ENCODE measurements at places on chromosomes 12 and 14.

DNA sequence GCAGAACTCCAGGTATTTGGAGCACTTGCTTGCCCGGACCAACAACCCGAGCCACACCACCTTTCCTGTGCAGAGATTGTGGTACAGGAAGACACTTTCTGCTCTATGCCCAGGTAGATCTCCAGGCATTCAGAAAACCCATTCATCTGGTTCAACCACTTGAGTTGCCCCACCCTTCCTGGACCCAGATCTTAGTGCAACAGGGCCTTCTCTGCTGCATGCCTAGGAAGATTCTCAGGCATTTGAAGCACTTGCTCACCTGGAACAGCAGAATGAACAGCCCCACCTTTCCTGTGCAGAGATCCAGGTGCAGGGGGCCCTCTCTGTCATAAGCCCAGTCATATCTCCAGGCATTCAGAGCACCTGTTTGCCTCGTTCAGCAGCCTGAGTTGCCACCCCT lies 412.8 kb upstream of the MGAT4C start:
- no peak overlapping the region for H3K27ac ChIP-seq
- no peaks in the 10 kb centered on the region for H3K27me3 ChIP-seq
- no peak for DNase-seq
- no peaks in the 10 kb centered on the region for H3K4me1 ChIP-seq
- H3K4me3 ChIP-seq, result no peak overlapping the region

GRCh38 chr12:118288174-118288573 lies 84.5 kb downstream of the TAOK3 start:
- no peak overlapping the region for H3K27ac ChIP-seq
- no peaks in the 10 kb centered on the region for H3K36me3 ChIP-seq
- H3K4me1 ChIP-seq, result no peaks in the 10 kb centered on the region
- H3K27me3 ChIP-seq, result no peaks in the 10 kb centered on the region

GRCh38 chr12:115752913-115753726 lies 524.4 kb downstream of the MED13L start:
- no peaks in the 10 kb centered on the region for H3K27me3 ChIP-seq
- peak; percentile 66 for DNase-seq
- H3K4me1 ChIP-seq, result no peaks in the 10 kb centered on the region
- H3K4me3 ChIP-seq, result no peak overlapping the region

GRCh38 chr12:66879409-66879808 lies 200.5 kb upstream of the GRIP1 start:
- no peak for DNase-seq
- no peaks in the 10 kb centered on the region for H3K36me3 ChIP-seq
- H3K4me1 ChIP-seq, result no peaks in the 10 kb centered on the region
- no peak overlapping the region for H3K27ac ChIP-seq
- H3K4me3 ChIP-seq, result no peak overlapping the region

GRCh38 chr12:75478116-75478794 lies 2.3 kb upstream of the GLIPR1 start:
- peaks cover 9% of the 10 kb centered on the region for H3K4me1 ChIP-seq
- peak; percentile 82 for DNase-seq
- H3K36me3 ChIP-seq, result no peaks in the 10 kb centered on the region
- no peak overlapping the region for H3K4me3 ChIP-seq
- H3K27me3 ChIP-seq, result no peaks in the 10 kb centered on the region
- H3K27ac ChIP-seq, result no peak overlapping the region

GRCh38 chr14:99239661-99240092 lies 32.3 kb downstream of the BCL11B start:
- no peaks in the 10 kb centered on the region for H3K4me1 ChIP-seq
- DNase-seq, result no peak
- no peaks in the 10 kb centered on the region for H3K36me3 ChIP-seq
- no peak overlapping the region for H3K4me3 ChIP-seq
- no peak overlapping the region for H3K27ac ChIP-seq

DNA sequence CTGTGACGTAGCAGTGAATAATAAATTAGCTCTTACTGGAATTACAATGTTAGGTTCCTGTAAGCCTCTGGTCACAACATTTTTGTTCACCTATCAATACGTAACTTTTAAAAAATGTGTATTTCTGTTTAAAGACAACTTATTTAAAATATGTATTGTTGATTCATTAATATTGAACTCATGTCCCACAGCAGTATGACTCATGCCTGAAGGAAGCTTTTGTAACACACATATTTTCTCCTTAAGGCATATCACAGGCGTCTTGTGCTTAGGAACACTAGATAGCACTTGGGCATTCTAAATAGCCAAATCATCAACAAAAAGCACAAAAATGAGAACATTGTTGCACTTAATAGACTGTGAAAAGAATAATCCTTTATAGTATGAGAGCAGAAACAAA lies 92.5 kb downstream of the GPHN start:
- peak; percentile 75 for DNase-seq
- no peaks in the 10 kb centered on the region for H3K4me1 ChIP-seq
- H3K4me3 ChIP-seq, result no peak overlapping the region
- H3K27me3 ChIP-seq, result no peaks in the 10 kb centered on the region
- no peaks in the 10 kb centered on the region for H3K36me3 ChIP-seq

DNA sequence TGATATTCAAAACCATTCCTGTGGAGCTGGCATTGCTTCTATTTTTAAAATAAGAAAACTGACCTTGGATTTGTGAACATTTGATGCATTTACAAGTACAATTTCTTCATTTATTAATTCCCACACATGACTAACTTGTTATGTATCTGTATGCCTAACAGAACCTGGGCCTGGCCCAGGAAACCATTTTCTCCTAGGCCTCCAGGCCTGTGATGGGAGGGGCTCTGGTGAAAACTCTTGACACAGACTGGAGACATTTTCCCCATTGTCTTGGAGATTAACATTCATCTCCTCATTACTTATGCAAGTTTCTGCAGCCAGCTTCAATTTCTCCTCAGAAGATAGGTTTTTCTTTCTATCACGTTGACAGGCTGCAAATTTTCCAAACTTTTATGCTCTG lies 42.0 kb downstream of the GLIPR1L2 start:
- H3K27me3 ChIP-seq, result no peaks in the 10 kb centered on the region
- no peak overlapping the region for H3K27ac ChIP-seq
- H3K4me1 ChIP-seq, result no peaks in the 10 kb centered on the region
- no peak overlapping the region for H3K4me3 ChIP-seq
- H3K36me3 ChIP-seq, result no peaks in the 10 kb centered on the region
- no peak for DNase-seq

- H3K27ac ChIP-seq, result no peak overlapping the region
- no peak overlapping the region for H3K4me3 ChIP-seq
- no peaks in the 10 kb centered on the region for H3K36me3 ChIP-seq
- no peaks in the 10 kb centered on the region for H3K27me3 ChIP-seq
- H3K4me1 ChIP-seq, result no peaks in the 10 kb centered on the region
Measured at GRCh38 chr14:82230748-82231147, 697.1 kb upstream of the SEL1L start.

- DNase-seq, result no peak
- peaks cover 11% of the 10 kb centered on the region for H3K4me1 ChIP-seq
- no peak overlapping the region for H3K4me3 ChIP-seq
- H3K27me3 ChIP-seq, result no peaks in the 10 kb centered on the region
- H3K27ac ChIP-seq, result no peak overlapping the region
Measured at GRCh38 chr12:122006186-122006926, 15.3 kb upstream of the BCL7A start.

DNA sequence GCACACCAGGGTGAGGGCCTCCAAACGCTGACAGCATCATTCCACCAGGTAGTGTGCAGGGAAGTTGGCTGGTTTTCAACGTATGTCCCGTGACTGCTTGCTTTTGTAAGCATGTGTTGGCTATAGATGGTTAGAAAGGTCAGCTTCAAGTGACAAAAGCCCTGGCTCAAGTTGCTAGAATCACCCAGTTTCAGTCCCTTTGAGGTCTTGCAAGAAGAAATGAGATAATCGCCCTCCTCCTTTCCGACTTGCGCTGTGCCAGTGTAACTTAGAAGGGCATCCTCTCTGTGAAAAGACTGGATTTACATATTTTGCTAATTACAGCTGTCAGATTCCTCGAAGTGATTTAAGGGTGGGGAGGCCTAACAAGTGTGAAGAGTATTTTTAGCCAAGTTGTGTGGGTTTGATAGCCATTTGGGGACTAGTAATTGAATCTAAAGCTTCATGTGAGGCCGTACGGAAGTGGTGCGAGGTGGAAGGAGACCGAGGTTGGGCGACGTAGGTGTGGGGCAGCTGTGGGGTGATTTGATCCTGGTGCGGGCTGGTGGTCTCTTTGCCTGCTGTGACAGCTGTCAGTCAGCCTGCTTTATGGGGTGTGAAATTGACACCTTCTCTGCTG lies 94.7 kb downstream of the CHST11 start:
- H3K27me3 ChIP-seq, result no peaks in the 10 kb centered on the region
- no peak for DNase-seq
- no peak overlapping the region for H3K27ac ChIP-seq
- H3K36me3 ChIP-seq, result no peaks in the 10 kb centered on the region
- H3K4me1 ChIP-seq, result peaks cover 2% of the 10 kb centered on the region

DNA sequence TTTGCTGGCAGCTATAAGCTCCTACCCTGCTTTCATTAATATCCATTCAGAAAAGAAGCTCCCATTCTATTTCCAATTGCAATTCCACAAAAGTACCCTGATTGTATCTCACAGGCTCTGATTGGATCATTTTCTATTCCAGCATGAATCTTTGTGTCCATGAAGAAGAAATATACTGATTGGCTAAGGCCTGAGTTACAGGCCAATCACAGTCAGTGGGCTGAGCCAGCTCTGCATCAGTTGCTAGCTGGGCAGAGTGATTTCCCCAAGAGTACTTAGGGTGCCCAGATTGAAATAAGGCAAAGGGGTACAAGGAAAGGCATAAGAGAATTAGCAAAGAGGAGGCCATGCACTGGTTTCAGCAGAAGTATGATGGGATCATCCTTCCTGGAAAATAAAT lies 14.4 kb downstream of the ART4 start:
- H3K27ac ChIP-seq, result no peak overlapping the region
- H3K27me3 ChIP-seq, result no peaks in the 10 kb centered on the region
- H3K4me3 ChIP-seq, result no peak overlapping the region
- H3K36me3 ChIP-seq, result no peaks in the 10 kb centered on the region

GRCh38 chr12:52464897-52465296 lies 8.7 kb downstream of the KRT6C start:
- no peaks in the 10 kb centered on the region for H3K4me1 ChIP-seq
- no peak overlapping the region for H3K4me3 ChIP-seq
- no peak overlapping the region for H3K27ac ChIP-seq
- no peak for DNase-seq

DNA sequence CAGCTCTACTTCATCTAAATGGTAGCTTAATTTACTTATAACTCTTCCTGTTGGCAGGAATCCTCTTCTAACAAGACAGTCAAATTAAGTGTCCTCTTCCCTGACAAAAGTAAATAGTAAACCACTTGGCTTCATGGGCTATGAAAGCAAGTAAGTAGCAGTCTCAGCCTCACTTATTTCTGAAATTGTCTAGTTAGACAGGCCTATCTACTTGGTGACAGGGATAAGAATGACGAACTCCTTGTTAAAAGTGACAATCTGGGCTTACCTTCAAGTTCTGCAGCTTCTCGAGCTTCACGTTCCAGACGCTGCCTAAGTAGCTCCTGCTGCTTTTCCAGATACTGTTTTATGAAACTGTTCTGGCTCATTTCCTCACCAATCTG lies 4.7 kb downstream of the ACIN1 start:
- H3K27ac ChIP-seq, result no peak overlapping the region
- no peaks in the 10 kb centered on the region for H3K4me1 ChIP-seq
- H3K36me3 ChIP-seq, result peaks cover 18% of the 10 kb centered on the region
- no peak overlapping the region for H3K4me3 ChIP-seq

DNA sequence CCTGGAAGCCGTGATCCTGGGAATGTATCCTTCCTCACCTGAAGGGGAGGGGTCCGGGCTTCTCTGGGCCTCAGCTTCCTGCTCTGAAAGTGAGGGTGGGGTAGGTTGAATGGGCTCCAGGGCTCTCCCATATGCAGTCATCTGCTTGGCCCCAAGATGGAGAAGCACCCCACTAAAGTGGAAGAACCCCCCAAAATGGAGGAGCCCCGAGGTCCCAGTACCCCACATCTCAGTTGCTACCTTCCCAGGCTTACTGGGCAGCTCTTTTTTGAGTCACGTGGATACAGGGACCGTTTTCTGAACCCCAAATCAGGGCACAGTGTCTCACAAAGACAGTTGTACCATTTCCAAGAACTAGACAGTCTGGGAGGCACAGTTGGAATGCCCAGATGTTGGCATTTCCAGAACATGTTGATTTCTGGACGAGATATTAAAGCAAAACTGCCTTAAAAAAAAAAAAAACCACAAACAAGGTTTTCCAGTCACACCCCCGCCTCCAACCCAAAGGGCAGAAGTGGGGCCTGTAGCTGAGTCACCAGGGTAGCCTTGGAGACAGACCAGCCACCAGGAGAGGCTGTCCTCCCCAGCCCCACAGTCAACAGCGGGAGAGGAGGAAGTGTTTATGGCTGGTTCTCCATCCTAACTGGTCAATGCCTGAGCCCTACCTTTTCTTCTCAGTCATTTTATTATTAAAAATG lies 12.1 kb downstream of the VASH1 start:
- no peaks in the 10 kb centered on the region for H3K27me3 ChIP-seq
- peak; percentile 87 for DNase-seq
- no peaks in the 10 kb centered on the region for H3K36me3 ChIP-seq
- H3K4me3 ChIP-seq, result no peak overlapping the region
- peaks cover 15% of the 10 kb centered on the region for H3K4me1 ChIP-seq
- peak overlapping the region; percentile 21 for H3K27ac ChIP-seq

- no peaks in the 10 kb centered on the region for H3K4me1 ChIP-seq
- no peaks in the 10 kb centered on the region for H3K27me3 ChIP-seq
- H3K36me3 ChIP-seq, result no peaks in the 10 kb centered on the region
- no peak overlapping the region for H3K4me3 ChIP-seq
Measured at GRCh38 chr12:61739925-61740324, 520.3 kb upstream of the USP15 start.

- no peak overlapping the region for H3K4me3 ChIP-seq
- DNase-seq, result no peak
- no peaks in the 10 kb centered on the region for H3K36me3 ChIP-seq
- H3K27me3 ChIP-seq, result no peaks in the 10 kb centered on the region
- H3K27ac ChIP-seq, result no peak overlapping the region
Measured at GRCh38 chr12:93040367-93040766, 111.3 kb upstream of the EEA1 start.

GRCh38 chr14:89444516-89445125 lies 27.6 kb upstream of the FOXN3 start:
- no peak overlapping the region for H3K27ac ChIP-seq
- H3K27me3 ChIP-seq, result no peaks in the 10 kb centered on the region
- H3K4me3 ChIP-seq, result no peak overlapping the region
- H3K4me1 ChIP-seq, result peaks cover 11% of the 10 kb centered on the region
- peak; percentile 25 for DNase-seq

DNA sequence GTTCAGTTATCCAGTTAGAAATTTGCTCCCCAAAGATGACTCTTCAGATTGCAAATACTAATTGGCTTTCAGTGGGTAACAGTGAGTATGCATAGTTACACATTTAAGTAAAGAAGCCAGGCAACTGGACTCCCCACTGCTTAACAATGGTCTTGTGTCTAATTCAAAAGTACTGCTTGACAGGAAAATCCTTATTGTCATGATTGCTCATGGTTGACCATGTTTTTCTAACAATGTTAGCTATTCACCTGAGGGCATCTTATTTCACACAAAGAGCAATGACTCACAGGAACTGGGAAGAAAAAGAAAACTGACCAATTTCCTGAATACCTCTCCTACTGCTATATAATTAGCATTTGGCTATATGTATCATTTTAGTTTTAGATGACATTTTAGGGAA lies 33.7 kb upstream of the ALG10B start:
- no peak for DNase-seq
- H3K4me1 ChIP-seq, result no peaks in the 10 kb centered on the region
- H3K27me3 ChIP-seq, result no peaks in the 10 kb centered on the region
- no peak overlapping the region for H3K27ac ChIP-seq
- H3K36me3 ChIP-seq, result no peaks in the 10 kb centered on the region

GRCh38 chr14:52589646-52590045 lies 37.0 kb downstream of the GPR137C start:
- H3K4me3 ChIP-seq, result no peak overlapping the region
- no peak overlapping the region for H3K27ac ChIP-seq
- no peaks in the 10 kb centered on the region for H3K27me3 ChIP-seq
- no peaks in the 10 kb centered on the region for H3K36me3 ChIP-seq
